Stimulated activated CD4-positive, alpha-beta T cell treated with anti-CD3 and anti-CD28 coated beads, Interleukin-15, amount 100 ng/mL, for 1 hour (primary cell): ENCODE measurements at places on chromosomes 16 and 17.

DNA sequence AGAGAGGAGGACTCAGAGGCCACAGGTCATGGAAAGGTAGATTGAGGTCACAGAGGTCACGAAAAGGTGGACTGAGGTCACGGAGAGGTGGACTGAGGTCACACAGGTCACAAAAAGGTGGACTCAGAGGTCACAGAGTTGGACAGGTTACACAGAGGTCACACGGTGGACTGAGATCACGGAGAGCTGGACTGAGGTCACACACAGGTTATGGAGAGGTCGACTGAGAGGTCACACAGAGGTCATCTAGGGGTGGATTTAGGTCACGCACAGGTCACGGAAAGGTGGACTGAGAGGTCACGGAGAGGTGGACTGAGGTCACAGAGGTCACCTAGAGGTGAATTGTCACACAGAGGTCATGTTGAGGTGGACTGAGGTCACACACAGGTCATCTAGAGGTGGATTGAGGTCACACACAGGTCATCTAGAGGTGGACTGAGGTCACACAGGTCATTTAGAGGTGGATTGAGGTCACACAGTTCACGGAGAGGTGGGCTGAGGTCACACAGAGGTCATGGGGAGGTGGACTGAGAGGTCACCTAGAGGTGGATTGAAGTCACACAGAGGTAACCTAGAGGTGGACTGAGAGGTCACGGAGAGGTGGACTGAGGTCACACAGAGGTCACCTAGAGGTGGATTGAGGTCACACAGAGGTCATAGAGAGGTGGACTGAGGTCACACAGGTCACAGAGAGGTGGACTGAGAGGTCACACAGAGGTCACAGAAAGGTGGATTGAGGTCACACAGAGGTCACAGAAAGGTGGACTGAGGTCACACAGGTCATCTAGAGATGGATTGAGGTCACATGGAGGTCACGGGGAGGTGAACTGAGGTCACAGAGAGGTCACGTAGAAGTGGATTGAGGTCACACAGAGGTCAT, 26.7 kb upstream of the JPT2 start:
- no peak for DNase-seq

DNA sequence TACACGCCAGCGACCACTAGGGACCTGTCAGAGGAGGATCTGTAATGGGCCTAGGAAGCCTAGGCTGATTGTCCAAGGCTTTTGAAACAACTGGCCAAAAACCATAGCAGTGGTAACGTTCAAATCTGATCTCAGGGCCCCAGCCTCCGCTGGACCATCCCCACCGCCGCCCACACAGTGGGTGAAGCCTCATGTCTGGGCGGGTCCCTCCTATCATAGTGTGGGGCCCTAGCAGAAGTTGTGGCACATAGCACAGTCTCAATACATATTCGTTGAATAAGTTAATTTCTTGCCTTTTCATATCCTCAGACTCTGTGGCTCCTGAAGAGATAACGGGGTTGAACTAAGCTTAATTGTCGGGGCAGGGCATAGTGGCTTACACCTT, 818 bp downstream of the DPH1 start:
- DNase-seq = no peak

DNA sequence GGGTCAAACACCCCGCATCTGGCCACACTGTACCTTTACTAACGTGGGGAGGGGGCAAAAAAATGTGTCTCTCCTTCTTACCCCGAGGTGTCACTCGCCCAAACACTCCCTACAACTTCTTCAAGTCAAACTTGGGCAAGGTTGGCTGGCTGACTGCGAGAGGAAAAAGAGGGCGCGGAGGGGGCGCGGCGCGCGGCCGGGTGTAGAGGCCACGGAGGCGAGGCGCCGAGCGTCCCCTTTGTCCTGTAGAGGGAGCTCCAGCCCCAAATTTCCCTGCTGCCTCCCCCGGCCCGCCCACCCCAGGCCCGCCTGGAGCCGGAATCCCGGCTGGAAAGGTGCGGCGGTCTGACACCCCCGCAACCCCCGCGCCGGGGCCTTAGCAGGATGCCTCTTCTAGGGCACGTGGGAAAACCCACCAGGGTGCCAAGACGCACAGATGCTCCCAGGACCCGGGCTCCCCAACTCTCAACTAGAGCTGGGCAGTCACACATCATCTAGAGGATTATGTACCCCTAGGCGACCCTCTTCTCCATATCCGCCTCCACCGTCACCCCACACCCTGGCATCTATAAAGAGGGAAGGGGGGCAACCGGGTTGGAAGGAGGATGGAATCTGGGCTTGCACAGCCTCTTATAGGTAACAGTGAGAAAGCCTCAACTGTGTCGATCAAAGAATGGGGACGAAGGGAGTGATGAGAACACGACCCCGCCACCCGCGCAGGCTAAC, 4.2 kb downstream of the IRX3 start:
- no peak for DNase-seq

DNA sequence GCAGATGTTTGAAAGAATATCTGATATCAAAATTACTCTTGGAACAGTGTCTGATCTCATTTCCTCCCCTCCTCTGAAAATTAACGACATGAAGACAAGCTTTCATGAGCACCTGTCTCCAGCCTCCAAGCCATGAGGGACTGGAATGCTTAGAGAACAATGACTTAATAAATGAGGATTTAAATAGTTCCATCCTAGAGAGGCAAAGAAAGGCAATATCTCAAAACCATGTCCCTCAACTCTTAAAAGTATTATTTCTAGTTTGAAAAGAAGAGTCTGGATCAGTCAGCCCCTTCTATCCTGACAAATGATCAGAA, 137.5 kb downstream of the ANKFN1 start:
- DNase-seq = no peak

DNA sequence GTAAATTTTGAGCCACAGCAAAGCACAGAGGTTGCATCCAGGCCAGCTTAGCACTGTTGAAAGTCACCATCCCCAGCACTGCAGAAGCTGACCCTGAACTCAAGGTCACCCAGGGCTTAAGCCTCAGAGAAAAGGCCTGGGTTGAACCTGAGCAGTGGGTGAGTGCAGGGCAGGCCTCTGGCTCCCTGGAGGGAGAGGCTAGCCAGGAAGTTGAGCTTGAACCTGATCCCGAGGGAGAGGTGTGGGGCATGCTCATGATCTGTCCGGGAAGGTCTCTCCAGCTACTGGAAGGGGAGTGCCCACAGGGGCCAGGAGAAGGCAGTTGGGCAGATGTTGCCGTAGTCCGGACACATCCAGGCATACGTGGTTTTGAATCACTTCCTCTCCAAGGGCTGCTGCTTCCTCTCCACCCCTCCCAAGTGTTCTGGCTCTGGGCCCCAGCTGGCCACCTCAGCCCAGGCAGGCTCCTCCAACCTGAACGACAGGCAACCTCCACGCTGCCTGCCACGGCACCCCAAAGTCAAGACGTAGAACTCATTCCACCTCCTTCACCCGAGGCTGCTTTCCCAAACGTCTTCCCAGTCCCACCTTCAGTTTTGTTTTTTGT, 18.4 kb downstream of the CARHSP1 start:
- no peak for DNase-seq

GRCh38 chr17:42361781-42362186, 26.5 kb downstream of the STAT3 start:
- no peak for DNase-seq

DNA sequence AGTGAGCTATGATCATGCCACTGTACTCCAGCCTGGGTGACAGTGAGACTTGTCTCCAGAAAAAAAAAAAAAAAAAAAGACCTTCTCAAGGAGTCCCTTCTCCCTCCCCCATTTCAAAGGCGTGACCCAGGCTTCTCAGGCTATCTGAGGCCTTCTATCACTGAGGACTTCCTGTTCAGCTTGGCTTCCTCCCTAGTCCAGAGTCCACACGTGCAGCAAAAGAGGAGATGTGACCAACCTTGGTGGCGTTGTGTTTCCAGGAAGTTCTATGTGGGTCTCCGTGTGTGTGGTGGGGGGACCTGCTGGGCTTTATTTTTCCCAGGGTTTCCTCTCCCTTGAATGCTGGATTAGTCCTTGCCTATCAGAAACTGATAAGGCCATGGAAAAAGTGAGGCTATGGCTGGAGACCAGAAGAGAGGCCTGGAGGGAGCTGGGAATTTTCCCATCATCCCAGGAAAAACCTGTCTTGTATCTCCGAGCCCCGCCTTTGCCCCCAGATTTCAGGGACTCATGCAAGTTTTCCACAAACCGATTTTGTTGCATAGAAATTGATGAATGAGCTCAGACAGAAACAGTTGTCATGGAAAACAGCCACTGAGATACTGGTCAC, 148.1 kb downstream of the SALL1 start:
- DNase-seq = no peak

- no peak for DNase-seq
Observed at GRCh38 chr17:79213305-79213704, 138.7 kb downstream of the ENGASE start.

GRCh38 chr17:81927152-81927652, 333 bp downstream of the MAFG start:
- DNase-seq = no peak

DNA sequence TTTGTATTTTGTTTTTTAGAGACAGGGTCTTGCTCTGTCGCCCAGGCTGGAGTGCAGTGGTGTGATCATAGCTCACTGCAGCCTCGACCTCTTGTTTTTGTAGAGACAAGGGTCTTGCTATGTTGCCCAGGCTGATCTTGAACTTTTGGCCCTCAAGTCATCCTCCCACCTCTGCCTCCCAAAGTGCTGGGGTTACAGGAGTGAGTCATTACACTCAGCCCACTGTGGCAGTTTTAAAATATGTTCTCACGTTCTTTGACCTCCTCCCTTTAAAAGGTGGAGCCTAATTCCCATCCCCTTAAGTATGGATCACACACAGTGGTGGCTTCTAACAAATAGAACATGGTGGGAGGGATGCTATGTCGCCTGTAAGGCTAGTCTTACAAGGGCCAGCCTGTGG, 67.7 kb downstream of the ZDHHC7 start:
- no peak for DNase-seq

- DNase-seq = no peak
Observed at GRCh38 chr16:72066747-72067146, 3.7 kb downstream of the HPR start.

DNA sequence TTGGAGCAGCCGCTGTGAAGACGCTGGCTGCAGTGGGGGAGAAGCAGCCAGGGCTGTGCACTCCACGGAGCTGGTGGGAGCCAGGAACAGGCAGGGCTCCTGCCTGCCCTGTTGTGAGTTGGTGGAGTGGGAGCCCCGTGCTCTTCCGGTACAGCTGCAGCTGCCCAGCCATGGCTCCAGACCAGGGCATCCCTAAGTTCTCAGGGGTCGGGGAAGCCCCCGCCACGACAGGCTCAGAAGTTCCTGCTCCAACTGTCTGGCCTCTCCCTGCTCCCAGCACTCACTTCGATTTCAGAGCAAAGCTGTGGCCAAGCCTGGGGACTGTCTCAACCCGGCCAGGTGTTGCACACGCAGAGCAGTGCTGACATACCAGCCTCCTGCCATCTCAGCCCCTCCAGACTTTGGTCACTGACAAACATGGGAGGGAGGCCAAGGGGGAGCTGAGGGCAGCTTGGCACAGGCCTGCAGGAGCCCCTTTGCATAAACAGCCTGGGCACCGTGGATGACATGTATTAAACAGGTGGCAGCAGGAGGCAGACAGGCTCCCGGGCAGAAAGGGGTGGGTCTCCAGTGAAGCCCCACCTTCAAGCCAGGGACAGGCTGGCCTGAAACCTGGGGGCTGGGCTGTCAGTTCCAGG, 13.9 kb upstream of the KDM8 start:
- no peak for DNase-seq

DNA sequence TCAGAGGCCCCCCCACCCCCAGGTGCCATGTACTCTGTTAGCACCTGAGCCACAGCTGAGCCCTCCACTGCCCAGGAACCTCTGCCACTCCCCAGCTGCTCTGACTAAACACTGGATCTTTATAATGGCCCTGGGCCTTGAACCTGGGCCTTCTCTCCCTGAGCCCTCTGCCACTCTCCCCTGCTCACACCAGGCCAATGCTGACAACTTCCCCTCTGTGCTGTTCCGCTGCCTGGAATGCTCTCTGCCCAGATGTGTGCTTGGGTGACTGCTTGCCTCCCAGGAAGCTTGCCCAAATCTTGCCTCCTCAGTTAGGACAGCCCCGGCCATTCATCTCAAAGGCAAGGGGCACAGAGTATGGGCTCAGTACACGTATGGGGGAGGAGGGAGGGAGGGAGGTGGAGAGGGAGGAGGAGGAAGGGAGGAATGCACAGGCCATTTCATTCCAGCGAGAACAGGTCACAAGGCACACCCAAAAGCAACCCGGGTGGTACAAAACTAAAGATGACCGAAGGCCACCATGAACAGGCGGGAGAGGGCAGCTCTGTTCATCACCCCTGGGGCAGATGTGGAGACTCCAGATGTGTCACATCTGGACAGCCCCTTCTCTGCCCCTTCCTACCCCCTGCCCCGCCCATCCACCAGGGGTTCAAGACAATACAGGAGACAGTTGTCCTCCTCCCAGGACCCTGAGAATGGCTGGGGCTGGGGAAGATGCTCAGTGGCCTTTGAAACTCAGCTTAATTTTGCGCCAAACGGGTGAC, 15.3 kb upstream of the TNFRSF13B start:
- DNase-seq = no peak

GRCh38 chr17:62807812-62808575, at the start of gene MARCHF10:
Gene MARCHF10 (minus strand): TSS chr17:62808314. CDS start chr17:62801735, 6,579 bp downstream.
- DNase-seq = no peak

DNA sequence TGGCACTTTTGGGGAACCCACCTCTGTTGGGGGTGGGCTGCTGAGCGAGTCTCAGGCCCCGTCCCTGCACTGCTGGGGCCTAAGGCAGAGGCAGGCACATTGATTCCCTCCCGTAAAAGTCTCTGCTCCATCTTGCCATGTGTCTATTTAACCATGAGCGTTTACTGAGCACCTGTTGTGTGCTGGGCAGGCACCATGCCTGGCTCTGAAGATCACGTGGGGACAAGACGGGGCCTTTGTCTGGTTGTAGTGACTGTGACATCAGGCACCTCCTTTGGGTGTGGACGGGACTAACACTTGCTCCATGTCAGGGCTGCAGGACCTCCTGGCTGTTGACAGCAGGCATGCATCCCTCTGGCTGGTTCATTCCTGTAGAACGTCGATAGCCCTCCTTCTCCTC, 204.7 kb upstream of the CIBAR2 start:
- no peak for DNase-seq

- DNase-seq = no peak
Observed at GRCh38 chr16:56346131-56346890, 79.0 kb downstream of the AMFR start.

GRCh38 chr17:49979748-49980479, 10.9 kb downstream of the DLX4 start:
- no peak for DNase-seq

GRCh38 chr16:17333229-17333628, 137.5 kb downstream of the XYLT1 start:
- no peak for DNase-seq

DNA sequence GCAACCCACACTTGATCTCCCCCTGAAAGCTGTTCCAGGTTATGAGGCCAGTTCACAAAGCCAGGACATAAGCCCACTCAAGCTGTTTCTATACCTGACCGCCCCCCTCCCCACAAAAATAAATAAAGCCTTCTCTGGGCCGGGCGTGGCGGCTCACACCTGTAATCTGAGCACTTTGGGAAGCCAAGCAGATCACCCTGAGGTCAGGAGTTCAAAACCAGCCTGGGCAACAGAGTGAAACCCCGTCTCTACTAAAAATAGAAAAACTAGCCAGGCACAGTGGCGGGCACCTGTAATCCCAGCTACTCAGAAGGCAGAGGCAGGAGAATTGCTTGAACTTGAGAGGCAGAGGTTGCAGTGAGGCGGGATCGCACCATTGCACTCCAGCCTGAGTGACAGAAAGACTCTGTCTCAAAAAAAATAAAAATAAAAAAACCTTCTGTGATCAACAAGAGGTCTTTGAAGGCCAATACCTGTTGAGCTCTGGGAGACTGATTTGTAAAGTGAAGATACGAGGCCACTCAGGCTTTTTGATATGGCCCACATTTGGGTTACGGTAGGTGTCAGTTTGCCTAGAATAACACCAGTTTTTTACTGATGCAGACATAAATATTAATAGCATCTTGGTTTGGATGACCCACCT, 2.2 kb downstream of the KDM8 start:
- no peak for DNase-seq
